ENCODE measurements at places on chromosomes 5 and 9.

- DNase-seq, result no peak
Measured at GRCh38 chr5:117942861-117943519, 1045.4 kb downstream of the DTWD2 start.

GRCh38 chr9:106577121-106577520, 285.8 kb upstream of the ZNF462 start:
- DNase-seq, result no peak

GRCh38 chr5:178298283-178298807, 65.7 kb upstream of the PHYKPL start:
- no peak for DNase-seq

- DNase-seq, result no peak
Measured at GRCh38 chr9:1701113-1701512, 314.0 kb upstream of the SMARCA2 start.

GRCh38 chr5:114243281-114243971, 118.4 kb upstream of the KCNN2 start:
- DNase-seq, result no peak

- no peak for DNase-seq
Measured at GRCh38 chr9:136328622-136329041, 1.3 kb downstream of the GPSM1 start.

- no peak for DNase-seq
Measured at GRCh38 chr9:133584559-133585476, 24.4 kb downstream of the FAM163B start.

DNA sequence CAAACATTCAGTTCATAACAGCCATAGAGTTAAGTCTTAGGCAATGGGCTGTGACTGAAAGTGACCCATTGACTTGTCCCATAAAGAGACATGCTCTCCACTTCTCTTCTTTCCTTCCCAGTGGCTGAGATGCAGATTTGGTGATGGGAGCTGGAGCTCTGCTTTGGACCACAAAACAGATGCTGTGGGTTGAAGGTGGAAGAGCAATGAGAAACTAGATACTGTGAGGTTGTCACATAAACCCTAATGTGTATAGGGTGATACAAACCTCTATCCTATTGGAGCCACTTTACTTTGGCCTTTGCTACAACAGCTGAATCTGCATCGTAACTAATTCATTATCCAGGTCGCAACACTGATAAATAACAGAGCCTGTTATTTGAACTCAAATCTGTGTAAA, 192.0 kb downstream of the TTC39B start:
- DNase-seq, result no peak

DNA sequence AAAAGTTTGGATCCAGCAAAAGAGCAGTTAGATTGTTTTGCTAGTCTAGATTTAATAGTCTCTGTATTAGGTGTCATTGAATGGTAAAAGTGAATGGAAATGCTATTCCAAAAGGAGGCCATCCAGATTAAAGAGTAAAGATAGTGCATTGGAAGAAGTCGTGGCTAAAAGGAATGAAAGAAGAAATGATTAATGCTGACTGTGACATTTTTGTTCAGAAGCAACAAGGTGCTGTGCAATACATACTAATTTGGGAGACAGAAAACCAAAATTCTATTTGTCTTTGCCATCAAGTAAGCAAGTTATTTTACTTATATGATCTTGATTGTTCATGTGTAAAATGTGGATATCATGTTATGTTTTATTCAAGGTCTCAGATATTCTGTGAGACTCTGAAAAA, 85.1 kb downstream of the GPBP1 start:
- DNase-seq, result no peak

DNA sequence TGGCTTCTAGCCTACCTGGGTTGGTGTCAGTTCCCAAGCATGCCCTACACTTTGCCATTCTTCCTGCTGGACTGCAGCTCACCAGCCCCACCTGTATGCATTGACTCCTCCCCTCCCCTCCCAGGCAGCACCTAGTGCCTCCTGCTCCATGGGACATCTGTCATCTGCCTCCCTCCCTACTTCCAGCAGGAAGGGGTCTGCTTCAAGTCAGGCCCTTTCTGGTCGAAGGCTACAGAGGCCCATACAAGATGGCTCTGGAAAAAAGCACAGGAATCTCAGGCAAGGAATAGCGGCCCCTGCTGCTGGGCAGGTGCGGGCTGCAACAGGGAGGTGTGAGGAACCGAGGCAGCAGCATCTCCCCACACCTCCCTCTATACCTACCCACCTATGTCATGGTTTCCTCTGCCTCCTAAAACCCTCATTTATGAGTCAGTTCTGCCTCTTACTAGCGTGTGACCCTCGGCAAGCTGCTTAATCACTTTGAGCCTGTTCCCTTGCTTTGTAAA, 19.7 kb downstream of the WWC1 start:
- no peak for DNase-seq

DNA sequence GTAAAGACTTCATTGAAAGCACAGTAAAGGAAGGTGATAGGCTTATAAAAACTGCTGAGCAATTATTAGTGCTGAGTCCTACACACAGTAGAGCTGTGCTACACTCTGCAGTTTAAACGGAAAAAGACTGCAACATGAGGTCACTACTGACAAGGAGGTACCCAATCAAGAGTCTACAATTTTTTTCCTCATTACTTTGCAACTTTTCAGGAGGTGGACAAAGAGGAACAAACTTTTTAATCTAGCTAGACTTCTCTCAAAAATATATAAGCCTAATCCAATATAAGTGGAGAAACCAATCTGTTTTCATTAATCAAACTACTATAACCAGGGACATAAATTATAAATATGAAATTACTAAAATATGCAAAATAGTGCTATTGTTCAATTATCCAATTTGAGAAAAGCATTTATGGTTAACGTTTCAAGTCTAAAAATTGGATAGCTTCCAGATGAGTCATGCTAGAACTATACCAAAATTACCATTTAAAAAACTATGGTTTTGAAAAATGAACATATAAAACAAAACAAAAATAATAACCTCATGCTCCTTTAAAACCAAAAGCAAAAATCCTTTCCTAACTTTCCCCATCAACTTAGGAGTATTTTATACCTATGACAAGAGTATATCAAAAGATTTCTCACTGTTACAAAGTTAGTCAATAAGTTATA, 37.7 kb downstream of the FAM13B start:
- no peak for DNase-seq

GRCh38 chr9:29548436-29548835, 1975.2 kb upstream of the C9orf72 start:
- no peak for DNase-seq

DNA sequence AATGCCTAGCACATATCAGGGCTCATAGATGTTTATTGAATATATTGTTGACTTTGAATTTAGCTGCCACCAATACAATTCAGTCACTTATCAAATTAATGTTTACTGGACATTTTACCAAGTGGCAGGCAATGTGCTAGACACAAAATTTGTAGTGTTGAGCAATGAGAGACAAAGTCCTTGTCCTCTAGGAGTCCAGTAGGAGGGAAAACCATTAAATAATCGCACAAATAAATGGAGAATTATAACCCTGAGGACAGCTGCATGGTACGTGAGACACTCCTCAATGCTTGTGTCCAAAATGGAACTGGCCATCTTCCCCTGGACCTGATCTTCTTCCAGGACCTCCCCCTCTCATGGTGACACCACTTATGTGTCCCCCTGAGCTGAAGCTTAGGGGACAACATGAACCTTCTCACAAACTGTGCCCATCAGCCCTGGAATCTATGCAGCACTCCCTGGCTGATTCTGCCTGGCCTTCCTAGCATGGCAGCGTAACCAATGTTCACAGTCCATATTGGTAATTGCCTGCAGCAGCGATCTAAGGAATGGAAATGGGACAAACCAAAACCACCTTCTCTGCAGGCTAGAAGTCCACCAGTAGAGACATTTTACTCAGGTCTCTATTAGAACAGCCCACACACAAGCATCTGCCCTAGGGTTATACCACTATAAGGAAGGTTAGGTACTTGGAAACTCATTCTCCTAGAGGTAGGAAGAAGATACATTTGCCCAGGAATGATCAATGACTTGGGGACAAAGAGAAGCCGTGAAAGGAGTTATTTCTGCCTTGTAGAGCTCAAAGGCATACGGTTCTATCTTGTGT, 75.5 kb downstream of the FGF1 start:
- no peak for DNase-seq

- DNase-seq, result no peak
Measured at GRCh38 chr9:14961372-14962068, 51.3 kb upstream of the FREM1 start.

DNA sequence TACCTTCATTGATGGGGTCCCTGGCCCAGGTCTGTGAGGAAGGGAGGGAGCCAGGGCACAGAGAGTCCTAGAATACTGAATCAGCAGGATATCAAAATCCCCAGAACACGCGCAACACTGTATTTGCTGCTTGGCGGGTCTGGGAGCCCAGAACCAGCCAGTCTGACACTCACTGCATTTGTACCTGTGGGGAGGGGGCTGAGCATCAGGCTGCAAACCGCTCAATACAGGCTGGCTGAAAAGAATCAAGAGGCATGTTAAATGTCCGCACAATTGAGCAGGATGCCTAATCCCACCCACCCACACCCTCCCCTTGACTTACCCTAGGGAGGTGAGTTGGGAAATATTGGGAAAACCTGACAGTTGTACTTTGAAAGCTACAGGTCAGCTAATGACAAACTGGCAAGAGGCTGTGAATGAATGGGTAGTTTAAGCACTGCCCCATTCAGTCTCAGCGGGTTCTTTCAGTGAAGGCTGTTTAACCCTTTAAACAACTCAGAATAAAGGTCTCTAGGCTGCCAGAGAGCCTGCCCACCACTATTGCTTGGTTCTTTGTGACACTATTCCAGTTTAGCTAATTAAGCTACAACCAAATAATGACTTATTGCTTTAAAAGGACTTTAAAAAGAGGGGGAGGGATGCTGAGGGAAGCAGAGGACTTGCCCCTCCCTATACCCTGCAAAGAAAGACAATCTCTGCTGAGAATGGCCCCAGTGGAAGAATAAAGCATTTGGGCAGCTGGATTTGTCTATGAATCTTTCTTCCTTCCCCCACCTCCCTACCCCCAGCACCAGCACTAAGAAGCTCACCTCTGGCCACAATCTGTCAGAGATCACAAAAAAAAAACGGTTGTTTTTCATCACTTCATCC, 5.0 kb downstream of the SPRY4 start:
- DNase-seq, result no peak

GRCh38 chr5:159041444-159042198, 58.1 kb downstream of the EBF1 start:
- DNase-seq, result no peak

GRCh38 chr9:107953556-107954125, 464.1 kb upstream of the KLF4 start:
- DNase-seq, result no peak

GRCh38 chr9:6790866-6791265, 33.1 kb downstream of the KDM4C start:
- DNase-seq, result no peak

DNA sequence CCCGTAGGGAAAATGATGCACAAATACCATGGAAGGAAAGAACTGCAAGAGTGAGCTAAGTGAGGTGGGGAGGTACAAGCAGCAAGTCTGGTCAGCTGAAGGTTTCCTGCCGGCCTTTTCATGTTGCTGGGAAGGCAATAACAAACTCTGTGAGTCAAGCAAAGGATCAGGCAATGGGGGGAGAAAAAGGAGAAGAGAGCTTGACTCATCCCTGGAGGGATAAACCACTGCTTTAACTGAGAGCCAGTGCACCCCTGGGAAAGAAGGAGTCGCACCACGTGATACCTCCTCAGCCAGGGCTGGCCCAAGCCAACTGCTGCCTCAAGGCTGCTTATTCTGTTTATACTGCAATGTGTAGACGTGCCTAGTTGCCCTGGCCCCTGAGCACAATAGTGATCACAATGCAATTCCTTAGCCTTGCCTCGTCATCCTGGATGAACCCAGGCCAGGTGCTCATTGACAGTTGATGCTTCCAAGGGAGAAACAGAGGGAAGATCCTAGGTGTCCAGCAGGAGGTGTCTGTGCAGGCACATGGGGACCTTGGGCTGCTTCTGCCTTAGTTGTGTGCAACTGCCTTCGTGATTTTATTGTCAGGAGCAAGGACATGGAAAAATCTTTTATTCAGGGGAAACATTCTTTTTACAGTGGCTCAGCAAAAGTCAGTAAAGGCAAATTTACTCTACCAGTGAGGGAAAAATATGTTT, 203.0 kb upstream of the TUT7 start:
- DNase-seq, result no peak

DNA sequence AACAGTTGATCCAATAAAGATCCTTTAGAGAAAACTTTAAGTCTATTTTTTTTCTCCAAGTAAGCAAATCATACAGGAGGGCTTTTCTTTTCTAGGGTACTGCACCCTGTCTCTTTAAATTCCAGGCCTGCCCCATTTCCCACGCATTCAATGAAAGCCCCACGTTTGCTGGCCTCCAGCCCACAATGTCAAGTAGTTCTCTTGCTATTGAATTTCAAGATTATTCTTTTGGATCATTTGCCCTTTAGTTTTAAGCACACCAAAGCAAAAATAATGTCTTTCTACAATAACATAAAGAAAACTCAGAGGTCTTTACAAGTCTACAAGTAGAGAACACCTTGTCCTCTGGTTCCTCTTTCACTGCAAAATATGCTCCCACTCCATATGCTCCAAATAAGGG, 15.6 kb downstream of the MLLT3 start:
- no peak for DNase-seq

- no peak for DNase-seq
Measured at GRCh38 chr9:121929893-121930875, 162.9 kb downstream of the TTLL11 start.

DNA sequence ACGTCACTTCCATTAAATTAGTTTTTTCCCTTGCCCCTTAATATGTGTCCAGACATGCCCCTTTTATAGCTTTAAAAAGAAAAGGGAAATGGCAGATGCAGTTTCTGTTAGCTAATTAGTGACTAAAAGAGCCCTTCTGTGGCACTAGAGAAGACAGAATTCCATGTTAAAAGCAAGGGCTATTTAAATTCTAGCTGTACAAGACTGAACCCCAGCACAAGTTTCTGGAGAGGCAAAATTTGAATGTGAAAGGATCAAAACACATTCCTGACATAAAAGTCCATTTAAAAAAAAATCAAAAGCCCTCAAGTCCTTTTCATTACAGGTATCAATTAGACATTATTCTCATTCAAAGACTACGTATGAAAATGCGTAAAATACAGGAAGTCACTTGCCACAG, 78.7 kb downstream of the HAPLN1 start:
- DNase-seq, result no peak

Measured in CD4-positive, alpha-beta T cell treated with Interleukin-21 for 1 hour (primary cell).